SK-N-MC (cell line): ENCODE measurements at places on chromosomes 5 and 9.

GRCh38 chr5:71864730-71865601, 145.9 kb downstream of the CARTPT start:
- no peak for DNase-seq

DNA sequence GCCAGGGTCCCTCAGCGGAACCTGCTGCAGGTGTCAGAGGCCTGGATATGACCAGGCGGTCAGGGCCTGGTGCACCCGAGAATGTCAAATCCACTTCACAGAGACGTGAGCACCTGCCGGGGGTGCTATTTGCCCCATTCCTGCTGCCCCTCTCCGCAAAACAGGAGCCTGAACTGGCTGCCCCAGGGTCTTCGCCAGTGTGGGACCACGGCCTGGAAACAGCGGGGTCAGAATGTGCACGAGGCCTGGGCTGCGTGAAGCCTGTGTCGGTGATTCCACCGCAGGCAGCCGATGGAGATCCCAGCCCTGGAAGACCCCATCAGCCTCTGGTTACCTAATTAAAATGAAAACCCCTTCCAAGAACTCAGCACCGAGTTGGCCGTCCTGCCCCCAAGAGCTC, 41.2 kb upstream of the TMEM250 start:
- DNase-seq: no peak

GRCh38 chr9:90114641-90115425, 510.0 kb downstream of the GADD45G start:
- DNase-seq: no peak

GRCh38 chr9:8349901-8350300, 550.3 kb upstream of the DMAC1 start:
- no peak for DNase-seq

DNA sequence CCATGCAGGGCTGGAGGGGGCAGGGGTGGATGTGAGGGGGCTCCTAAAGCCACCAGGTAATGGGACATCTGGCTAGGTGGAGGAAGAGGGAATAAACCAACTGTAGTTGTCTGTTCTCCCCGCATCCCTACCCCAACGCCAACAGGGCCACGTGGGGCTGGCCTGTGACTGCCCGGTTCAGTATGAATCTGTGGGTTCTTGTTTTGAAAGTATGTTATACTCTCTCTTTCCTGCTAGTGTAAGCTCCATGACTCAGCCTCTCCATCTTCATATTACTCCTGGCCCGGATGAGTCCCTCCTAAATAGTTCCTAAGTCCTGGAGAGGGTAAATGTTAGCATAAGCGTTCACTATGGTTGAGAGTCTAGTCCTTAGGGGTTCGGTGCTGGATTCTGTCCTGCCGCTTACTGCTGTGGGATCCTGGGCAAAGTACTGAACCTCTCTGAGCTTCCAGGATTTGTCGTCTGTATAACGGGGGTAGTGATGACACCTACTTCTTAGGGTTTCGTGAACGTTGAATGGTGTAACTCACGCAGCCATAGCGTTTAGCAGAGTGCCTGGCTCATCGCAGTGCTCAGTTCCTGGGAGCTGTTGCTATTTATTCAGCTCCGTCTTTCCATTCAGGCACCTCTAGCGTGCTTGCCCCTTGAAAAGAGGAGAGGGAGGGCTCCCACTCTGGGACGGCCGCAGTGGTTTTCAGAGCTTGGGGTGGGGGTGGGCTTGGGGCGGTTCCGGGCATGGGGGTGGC, 28.8 kb downstream of the LHX2 start:
- DNase-seq: no peak

GRCh38 chr9:74697535-74697934, 190.2 kb downstream of the TRPM6 start:
- DNase-seq: no peak

DNA sequence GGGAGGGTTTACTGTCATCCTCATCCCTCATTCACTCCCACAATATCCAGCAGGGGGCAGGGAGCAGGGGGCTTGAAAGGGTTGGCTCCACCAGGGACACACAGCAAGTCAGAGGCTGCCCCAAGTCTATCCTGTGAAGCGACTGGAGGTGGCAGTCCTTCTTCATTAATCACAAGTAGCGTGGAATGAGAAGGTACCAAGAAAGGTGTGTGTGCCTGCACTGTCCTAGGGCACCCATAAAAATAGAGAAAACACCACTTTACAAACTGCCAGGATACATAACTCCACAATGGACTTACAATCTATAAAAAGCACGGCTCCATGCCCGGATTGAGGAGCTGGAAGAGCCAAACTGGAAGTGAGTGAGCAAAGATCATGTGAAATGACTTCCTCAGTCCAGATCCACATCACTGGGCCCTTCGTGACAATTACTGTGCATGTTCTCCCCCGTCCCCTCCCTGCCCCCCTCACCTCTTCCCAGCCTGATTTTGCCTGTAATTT, 183.9 kb downstream of the SLIT3 start:
- DNase-seq: no peak

DNA sequence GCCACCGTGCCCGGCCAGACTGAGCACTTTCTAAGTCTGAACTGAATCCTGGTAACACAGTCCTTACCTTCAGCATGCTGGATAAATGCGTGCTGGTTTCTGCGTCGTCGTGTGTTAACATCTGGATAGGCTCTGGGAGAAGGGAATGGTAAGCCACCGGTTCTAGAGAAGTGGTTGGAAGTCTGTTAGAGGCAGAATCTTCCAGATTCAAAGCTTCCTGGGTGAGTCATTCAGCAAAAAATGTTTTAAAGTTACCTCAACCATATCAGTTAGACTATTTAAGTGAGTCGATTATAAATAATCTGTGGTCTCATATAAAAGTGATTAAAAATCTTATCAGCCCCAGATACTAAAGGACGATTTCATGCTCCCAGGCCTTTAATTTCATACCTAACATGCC, 256.5 kb upstream of the NFIL3 start:
- no peak for DNase-seq

GRCh38 chr5:159186319-159186718, 23.0 kb downstream of the RNF145 start:
- DNase-seq: no peak

DNA sequence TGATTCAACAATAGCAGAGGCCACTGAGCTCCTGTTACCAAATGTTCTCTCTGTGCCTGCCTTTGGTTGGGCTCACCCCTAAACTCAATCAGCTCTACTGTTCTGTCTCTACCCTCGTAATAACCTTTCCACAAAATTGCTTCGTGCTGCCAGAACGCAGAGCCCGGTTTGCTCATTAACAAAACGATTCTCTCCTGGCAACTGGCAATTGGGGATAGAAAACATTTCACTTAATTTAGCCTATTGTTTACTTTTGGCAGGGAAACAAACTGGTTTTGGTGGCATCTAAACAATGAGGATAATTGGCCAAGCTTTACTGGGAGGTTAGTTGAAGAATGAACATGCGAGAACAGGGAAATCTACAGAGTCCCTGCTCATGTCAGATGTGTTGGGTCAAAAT, 56.6 kb downstream of the SLC28A3 start:
- no peak for DNase-seq

- no peak for DNase-seq
These were observed 298.0 kb upstream of the PIK3R1 start for GRCh38 chr5:67917561-67917960.

DNA sequence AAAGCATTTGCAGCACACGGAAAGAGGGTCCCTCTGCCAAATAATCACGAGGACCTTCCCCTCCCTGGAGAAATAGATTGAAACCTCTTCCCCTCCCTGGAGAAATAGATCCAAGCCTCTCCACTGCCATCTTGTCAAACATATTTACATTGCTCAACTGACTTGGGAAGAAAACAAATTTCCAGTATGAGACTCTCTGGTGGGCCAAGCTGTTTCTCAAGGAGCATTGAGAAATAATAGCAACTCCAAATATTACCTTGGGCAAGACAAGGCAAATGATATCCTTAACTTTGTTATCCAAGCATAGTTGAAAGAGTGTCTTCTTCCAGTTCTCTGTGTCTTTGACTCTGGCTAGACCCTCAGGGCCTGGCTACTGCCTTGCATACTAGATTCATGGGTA, 45.2 kb upstream of the PALM2AKAP2 start:
- no peak for DNase-seq

GRCh38 chr9:26650325-26650724, 242.3 kb downstream of the CAAP1 start:
- no peak for DNase-seq

DNA sequence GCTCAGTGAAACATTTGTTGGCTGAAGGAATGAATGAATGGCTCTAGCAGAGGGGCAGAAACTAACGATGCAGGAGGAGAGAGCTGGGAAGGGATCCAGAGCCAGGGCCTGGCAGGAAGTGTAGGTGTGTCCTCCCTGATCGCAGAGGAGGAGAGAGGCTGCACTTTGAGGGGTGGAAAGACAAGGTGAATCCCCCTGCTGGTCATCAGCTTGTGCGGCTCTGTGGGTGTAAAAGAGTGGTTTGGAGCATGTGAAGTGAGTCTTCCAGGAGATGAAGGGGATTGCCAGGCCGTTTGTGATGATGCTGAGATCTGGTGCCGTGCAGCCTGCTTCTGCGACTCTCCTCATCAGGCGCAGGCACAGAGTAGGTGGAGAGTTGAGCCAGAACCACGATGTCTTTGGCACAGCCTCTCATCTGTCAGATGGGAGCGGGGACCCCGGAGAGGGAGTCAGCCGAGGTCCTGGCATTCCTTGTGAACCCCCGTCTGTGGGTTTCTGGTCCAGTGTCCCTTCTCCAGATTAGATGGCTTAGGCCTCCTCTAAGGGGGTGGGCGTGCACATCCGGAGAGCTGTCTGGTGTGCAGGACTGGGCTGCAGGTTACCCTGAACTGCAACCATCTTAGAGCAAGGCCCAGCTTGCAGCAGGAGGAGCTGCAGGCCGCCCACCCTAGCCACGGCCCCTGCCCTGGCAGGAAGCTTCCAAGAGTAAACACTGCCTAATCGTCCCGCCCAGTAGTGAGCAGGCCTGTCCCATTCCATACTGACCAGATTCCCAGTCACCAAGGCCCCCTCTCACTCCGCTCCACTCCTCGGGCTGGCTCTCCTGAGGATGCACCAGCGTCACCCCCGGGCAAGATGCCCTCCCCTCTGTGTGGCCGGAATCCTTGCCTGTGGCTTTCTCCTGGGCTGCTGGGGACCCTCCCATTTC, at the start of gene ADAMTS13:
Gene ADAMTS13, plus strand, starts transcription at position 753 of the 928 bp plus-strand sequence. Its CDS starts 77 bp downstream, at position 830.
- DNase-seq: no peak

- no peak for DNase-seq
These were observed 369.7 kb downstream of the CDK5RAP2 start for GRCh38 chr9:120210274-120210673.

DNA sequence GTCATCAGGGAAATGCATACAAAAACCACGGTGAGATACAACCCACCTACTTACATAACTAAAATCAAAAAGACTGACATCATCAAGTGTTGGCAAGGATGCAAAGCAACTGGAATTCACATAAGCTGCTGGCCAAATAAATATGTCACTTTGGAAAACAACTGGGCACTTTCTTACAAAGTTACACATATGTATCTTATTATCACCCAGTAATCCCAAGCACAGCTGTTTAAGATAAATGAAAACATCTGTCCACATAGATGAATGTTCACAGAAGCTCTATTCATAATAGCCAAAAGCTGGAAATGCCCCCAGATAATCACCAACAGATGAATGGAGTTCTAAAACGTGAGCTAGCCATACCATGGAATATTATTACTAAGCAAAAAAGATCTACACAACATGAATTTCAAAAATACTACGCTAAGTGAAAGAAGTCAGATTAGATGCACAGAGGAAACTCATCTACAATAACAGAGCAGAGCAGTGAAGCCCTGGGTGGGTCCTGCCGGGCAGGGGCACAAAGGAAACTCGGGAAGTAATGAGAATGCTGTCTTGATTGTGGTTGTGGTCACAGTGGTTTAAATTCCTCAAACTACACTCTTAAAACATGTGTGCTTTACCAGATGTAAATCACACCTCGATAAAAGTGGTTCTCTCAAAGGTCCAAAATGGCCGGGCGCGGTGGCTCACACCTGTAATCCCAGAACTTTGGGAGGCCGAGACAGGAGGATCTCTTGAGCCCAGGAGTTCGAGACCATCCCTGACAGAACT, 8.5 kb downstream of the CAMSAP1 start:
- peak; percentile 57 for DNase-seq

GRCh38 chr5:308672-309271, 12.7 kb upstream of the AHRR start:
- DNase-seq: no peak

- no peak for DNase-seq
These were observed 15.4 kb downstream of the SEMA6A start for GRCh38 chr5:116559239-116559638.

- no peak for DNase-seq
These were observed 134.0 kb downstream of the DMRT2 start for GRCh38 chr9:1184146-1184545.

GRCh38 chr5:18732556-18733479, 1098.6 kb downstream of the TAF11L14 start:
- DNase-seq: no peak

DNA sequence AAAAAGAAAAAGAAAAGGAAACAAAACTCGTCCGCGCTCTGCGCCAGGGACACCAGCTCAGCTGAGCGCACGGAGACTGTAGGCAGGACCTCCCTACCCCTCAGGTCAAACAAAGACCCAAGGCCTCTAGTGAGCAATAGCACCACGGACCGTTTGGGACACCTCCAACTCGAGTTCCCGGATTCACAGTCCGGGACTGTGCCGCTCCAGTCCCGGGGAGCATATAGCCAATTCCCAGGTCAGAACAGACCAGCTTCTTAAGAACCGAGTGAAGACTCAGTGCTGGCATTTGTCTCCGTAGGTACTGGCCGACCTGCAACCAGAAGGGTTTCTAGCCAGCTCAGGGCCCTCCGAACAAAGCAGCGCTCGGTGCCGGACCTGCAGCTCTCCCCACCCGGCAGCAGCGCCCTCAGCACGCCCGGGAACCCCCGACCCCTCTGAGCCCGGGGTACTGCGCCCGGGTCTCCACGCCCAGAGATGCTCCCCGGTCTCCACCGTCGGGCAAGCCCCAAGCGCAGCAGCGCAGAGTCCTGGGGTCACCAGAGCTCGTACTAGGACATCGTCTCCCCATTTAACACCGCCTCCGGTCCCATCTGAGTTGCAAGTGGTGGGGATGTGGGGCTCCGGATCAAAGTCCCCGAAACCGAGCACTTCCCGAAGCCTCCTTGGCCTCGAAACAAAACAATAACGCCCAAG, 591 bp downstream of the ABCA1 start:
- DNase-seq: no peak

DNA sequence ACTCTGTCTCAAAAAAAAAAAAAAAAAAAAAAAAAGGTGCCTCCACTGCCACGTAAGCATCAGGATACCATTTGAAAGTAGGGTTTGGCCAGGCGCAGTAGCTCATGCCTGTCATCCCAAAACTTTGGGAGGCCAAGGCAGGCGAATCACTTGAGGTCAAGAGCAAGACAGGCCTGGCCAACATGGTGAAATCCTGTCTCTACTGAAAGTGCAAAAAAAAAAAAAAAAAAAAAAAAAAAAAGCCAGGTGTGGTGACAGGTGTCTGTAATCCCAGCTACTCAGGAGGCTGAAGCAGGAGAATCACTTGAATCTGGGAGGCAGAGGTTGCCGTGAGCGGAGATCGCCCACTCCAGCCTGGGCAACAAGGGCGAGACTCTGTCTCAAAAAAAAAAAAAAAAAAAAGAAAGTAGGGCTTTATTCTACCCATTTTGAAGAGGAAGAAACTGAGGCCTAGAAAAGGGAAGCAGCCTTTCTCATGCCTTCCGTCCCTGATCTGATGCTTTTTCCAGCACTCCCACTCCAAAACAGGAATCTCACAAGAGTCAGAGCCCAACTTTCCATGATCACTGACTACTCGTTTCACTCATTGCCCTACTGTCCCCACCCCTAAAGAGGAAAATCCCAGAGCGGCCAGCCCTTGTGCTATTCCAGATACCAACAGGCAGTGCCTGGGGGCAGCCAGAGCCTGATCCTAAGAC, 16.3 kb upstream of the CCIN start:
- no peak for DNase-seq
